ENCODE measurements at places on chromosomes 7 and 10.
A peak's percentile ranks its signal among the peaks of the same experiment; 100 is the strongest.

DNA sequence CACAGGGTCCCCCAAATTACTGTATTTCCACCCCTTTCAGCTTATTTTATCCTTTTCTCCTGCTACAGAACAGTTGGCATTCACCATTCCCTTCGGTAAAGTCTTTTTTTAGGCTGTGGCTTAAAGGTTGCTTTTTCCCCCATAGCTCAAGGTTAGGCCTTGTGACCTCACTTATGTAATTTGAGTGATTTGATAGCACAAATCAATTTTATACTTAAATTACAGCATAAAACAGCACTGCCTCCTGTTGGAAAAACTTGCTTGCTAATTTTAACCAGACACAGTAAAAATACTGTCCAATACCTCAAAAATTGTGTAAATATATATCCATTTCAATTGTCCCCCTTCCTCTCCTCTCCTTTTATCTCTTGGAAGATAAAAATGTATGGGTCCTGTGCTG, 7.1 kb downstream of the GIMAP1 start:
- DNase-seq = no peak

DNA sequence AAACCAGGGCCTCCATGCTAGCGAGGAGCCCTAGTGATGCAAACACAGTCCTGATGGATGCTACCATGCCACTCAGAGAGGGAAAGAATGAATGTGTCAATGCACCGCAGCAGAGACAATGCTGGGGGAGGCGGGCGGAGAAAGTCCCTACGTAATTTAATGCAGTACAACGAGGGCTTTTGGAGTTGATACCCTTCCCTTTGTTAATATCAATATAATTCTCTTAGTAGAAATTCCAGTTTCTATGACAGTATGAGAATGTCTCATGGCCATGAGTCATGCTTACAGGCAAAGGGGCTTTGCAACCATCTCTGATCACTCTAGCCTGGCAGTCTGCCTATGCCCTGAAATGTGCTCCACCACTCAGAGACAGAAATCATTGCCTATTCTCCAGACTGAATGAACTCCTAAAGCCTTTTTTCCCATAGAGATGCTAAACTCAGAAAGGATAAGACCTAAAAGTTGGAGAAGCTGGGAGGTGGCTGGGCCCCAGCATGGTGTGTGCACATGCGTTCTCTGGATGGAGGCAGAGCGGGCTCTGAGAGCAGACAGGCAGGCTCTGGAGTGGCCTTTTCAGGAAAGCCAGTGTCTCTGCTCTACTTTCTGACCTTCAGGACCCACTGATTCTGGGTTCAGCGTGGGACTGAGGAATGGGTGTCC, 20.3 kb upstream of the GIMAP2 start:
- peak; percentile 42 for DNase-seq

DNA sequence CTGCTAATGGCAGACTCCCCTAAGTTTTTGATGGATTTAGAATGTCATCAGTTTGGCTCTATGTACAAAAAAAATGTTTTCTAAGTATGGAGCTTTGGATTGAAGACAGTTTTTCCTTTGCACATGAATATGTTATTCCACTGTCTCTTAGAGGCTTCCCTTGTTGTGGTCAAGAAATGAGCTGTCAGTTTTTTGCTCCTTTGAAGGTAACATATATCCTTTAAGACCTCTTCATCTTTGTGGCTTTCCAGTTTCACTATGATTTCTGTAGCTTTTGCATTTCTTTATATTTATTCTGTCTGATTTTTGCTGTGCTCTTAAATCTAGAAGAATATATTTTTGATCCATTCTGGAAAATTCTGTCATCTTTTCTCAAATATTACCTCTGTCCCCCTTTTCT, 15.8 kb upstream of the ODAD2 start:
- peak; percentile 27 for DNase-seq

DNA sequence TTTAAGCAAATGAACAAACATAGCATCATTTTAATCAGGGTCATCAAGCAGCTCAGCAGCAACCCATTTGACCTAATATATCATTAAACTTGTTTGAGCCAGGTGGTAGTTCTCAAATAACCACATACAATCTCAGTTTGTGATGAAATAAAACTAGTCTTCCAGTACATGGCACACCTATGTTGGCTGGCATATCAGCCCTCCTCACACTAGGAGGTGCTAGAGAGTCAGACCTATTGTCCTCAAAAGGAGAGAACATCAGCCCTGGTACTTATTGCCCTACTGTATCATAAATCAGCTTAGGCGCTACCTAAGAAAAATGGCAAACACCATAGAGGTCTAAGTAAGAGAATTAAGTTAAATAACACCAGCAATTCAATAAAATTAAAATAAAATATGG, 81.7 kb downstream of the CABCOCO1 start:
- peak; percentile 35 for DNase-seq

Measured in activated CD4-positive, alpha-beta T cell treated with anti-CD3 and anti-CD28 coated beads, Interleukin-10, Interleukin-2, amounts not matched to agents 100 ng/mL and 50 ng/mL, durations not matched to agents 16 hours and 8 hours (primary cell).